ENCODE measurements at places on chromosomes 2 and 18.
A peak's percentile ranks its signal among the peaks of the same experiment; 100 is the strongest.

- no peak for DNase-seq
Measured at GRCh38 chr18:31371989-31372388, 4.6 kb upstream of the DSG4 start.

- no peak for DNase-seq
Measured at GRCh38 chr2:101112772-101113157, 38.4 kb downstream of the TBC1D8 start.

DNA sequence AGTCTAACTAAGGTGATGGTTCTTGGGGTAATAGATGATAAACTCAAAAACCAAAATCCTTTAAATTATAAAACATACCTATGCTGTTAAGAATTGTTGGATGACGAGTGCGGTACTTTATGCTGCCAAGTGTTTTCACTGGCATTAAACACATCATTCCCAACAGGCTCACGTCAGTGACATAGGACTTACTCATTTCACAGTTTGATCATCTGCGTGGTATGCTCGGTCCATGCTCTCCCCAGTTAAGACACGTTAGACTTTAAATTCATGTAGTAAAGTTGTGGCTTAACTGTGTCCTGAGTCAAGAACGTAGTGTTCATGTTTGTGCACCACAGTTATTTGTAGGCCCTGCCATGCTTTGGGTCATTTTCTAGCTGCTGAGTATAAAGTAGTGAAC lies 125.6 kb upstream of the MYT1L start:
- DNase-seq: no peak

DNA sequence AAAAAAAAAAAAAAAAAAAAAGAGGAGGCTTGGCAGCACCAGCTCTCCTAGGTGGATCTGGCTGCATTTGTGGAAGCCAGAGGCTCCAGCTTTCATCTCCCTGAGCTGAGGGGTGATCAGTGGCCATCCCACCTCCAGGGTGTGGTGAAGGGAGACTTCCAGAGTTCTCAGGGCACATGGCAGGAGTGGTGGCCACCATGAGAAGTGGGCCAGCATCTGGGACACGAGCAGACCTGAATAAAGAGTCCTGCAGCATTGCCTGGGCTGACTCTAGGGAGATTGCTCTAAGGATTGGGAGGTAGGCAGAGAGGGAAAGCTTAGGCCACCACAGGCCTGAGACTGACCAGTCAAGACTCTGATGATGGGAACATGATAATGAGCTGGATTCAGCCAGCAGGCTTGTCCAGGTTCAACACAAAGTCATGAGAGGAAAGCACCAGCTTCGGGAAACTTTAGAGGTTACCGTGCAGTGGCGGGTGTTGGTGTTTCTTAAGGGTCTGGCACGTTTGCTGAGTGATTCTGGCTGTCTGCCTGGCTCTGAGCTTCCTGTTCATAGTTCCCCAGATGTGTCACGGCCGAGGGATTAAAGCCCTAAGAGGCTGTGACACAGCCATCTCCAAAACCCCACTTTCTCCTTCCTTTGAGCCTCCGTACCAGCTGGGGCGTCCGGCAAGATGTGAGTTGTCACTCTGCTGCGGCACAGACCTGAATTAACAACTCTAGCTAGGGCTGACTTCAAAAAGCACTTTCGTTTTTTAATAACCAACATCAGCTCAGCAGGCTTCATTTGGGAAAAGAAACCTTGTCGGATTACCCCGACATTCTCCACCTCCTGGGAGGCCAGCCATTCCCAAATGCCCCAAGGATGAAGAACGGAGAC lies 38.3 kb upstream of the IL1R1 start:
- DNase-seq: peak; percentile 60

GRCh38 chr2:68253219-68254068 lies 1.1 kb upstream of the PPP3R1 start:
- no peak for DNase-seq

- DNase-seq: peak; percentile 55
Measured at GRCh38 chr2:67733517-67733916, 329.3 kb downstream of the C1D start.

- no peak for DNase-seq
Measured at GRCh38 chr2:20585710-20586594, 64.9 kb downstream of the HS1BP3 start.

DNA sequence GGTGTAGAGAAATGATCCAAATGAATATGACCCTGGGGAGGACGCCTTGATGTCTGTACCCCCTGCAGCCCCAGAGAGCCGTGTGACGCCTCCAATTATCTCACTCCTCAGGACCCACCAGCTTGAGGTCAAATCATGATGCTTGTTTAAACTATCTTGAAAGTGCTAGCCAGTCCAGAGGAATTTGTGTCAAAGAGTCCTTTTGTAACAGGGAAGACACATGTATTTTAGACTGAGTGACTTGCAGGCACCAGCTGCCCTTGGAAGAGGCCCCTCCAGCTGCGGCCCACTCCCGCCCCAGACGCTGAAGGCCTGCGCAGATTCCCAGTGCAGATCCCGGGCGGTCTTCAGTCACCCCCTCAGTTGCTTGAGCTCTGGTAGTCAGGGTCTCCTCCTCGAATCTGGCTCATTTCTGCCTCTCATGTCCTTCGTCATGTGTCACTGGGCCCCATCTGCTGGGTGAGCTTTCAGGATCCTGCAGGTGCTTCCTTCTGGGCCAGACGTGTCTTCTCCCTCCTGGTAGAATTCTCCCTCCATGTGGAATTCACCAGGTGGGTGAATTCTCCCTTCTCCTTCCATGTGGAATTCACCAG lies 77.4 kb downstream of the RNF144A start:
- no peak for DNase-seq

GRCh38 chr2:227407591-227408151 lies 19.9 kb upstream of the SCYGR1 start:
- DNase-seq: no peak

DNA sequence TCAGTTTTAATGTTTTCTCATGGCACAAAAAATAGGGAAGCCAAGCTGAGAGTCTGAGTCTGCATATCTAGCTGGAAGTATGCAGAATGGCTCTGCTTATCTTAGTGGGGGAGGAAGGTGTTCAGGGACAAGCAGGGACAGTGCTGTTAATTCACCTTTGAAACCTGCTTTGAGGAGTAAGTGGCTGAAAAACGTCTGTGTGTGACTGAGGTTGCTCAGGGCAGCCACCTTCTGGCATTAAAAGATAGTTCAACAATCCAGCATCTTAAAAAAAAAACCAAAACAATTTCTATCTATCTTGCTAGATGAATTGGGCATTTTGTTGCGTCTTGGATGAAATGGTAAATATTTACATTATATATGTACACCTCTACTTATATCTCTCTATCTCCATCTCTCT lies 2.0 kb upstream of the TRPM8 start:
- no peak for DNase-seq

DNA sequence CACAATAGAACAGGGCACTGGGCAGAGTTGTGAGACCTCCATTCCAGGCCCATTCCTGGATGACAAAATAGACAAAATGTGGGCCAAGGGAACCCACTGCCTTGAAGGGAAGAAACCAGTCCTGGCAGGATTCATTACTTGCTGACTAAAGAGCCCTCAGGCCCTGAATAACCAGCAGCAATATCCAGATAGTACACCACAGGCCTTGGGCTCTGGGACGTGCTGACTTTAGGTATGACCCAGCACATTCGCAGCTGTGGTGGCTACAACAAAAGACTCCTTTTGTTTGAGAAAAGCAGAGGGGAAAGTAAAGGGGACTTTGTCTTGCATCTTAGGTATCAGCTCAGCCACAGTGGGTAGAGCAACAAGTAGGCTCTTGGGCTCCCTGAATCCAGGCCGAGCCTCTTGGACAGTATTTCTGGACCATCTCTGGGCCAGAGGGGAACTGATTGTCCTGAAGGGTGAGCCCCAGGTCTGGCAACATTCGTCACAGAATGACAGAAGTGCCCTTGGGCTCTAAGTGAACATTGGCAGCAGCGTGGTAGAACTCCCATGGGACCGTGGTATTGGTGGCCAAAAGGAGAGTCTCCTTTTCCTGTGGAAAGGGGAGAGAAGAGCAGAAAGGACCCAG lies 89.9 kb upstream of the CD226 start:
- no peak for DNase-seq

DNA sequence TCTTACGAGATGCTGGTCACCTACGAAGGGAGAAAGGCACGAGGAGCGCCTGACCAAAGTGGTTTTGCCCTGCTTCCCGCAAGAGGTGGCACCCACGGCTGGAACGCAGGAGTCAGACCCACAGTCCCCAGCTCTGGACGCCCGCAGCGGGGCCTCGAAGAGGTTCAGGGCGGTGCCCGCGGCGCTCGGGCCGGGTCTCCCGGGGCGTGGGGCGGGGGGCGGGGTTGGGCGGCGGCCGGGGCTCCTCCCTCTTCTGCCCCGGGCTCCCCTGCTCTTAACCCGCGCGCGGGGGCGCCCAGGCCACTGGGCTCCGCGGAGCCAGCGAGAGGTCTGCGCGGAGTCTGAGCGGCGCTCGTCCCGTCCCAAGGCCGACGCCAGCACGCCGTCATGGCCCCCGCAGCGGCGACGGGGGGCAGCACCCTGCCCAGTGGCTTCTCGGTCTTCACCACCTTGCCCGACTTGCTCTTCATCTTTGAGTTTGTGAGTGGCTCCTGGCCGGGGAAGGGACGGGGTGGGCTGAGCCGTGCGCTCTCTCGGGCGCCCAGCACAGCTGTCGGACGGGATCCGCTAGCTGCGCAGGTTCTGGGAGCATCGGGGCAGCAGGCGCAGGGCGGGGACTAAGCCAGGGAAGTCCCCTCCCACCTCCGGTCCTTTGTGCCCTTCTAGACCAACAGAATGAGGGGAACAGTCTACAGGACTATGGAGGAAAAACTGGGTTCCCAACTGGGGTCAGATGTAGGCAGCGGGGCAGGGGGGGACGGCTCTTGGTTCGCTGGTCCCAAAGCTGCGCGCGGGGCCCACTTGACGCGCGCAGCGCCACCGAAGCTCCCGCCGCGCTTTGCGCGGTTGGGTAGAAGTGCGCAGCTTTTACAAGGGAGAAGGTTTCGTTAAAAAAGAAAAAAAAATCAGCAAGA lies at the start of gene MAL:
Gene MAL, plus strand, starts transcription at position 303 of the 914 bp plus-strand sequence. Its CDS starts 85 bp downstream, at position 388.
- peak; percentile 43 for DNase-seq

DNA sequence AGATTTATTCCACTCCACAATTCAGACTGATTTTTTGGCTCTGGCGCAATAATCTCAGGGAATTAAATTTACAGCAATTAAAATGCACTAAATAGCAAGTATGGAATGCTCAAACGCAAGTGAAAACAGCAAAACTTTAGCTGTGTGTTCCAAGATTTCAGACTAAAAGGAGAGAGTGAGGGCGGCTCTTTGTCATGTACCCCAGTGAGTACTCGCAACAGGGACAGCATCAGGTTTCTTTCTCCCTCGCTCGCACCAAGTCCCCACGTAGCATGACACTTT lies 1.1 kb downstream of the ROCK2 start:
- DNase-seq: no peak

DNA sequence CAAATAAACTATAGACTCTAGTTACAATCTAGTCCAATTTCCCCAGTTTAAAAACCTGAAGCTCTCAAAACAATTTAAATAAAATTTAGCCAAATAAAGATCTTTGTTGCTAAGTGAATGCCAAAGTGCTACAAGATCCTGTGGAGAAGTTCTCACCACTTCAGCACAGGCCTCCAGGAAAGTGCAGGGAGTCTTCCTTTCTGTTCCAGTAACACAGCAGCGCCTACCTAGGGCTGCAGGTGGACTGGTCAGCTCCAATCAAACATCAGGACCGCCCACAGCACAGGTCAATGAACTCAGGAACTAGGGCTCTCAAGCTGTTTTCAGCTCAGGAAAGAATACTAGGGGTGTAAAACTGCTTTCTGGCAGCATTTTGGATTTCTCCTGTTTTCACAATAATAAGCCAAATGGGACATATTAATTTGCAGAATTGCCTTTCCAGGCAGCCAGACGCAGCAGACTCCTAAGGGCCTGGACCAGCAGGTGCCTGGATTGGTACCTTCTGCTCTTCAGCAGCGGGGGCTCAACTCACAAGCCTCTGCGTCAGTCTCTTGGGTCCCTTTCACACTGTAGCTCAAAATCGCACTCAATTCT lies 1.5 kb downstream of the FAM110C start:
- DNase-seq: no peak

DNA sequence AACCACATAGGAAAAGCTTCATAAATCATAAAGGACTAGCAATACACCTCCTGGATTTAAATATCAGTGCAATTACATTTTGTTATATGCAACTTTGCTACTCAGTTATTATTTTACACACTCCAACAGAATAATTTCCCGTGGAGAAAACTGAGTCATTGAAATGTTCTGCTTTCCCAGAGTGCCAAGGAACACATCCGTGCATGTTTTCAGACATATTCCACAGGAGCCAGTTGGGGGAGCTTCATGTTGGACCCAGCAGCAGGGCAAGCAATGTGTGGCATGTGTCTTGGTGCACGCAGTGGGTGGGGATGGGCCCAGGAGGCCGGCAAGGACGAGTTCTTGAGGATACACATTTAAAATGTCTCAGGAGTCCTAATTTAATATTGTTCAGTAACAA lies 14.4 kb upstream of the SMIM21 start:
- no peak for DNase-seq

GRCh38 chr2:33644215-33644614 lies 45.1 kb upstream of the FAM98A start:
- DNase-seq: no peak

DNA sequence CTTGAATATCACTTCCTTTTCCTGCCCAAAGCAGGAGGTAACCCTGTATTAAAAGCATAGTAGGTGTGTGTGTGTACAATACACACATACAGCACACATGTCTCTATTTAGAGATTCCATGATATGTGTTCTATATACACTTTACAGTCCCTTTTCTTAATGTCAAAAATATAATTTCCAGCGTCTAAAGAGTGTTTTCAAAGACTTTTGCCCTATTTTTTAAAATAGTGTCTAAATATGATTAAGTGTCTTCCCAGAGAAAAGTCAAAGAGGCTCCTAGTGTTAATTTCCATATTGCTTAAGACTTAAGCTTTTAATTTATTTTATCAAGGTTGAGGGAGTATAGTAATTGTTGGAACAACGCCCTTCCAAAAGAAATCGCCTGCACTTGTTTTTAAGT lies 420.3 kb upstream of the POU3F3 start:
- no peak for DNase-seq

- DNase-seq: no peak
Measured at GRCh38 chr2:224669449-224669848, 46.7 kb downstream of the CCDC195 start.

DNA sequence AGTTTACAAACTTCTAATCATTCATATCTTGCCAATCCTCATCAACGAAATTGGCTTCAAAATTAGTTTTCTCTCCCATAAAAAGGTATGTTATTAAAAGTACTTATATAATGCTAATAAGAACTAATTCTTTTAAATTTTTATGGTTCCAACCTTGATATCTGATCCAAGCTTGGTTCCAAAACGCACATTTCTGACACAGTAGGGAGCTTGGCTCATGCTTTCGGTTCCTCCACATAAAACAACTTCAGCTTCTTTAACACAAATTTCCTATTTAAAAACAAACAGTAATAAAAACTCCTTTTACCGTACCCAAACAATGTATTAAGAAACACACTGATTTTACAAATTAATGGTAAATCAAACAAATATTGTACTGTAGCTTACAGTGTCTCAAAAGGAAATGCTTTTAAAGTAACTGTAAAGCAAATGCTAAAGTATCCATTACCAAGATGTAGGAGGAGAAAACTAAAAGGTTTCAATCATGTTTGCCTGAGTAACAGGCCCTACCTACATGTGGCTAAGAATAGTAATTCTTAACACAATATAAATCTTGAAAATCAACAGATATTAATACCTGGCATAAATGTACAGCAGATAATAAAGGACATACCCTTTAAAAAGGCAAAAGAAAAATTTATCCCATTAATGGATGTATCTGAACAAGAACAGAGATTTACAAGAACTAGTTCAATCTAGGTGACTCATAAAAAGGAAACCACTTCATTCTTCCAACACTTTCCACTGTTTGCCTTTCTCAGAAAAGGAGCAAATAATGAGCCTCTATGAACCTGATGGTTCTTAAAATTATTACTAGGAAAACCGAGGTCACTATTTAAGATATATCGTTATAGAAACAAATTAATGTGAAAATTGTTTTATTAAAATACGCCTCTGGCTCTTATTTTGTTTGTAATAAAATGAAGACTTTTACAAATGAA lies 17.5 kb downstream of the ACAA2 start:
- DNase-seq: no peak
